ENCODE measurements at places on chromosomes 16 and 17.
A peak's percentile ranks its signal among the peaks of the same experiment; 100 is the strongest.

- no peak for DNase-seq
Measured at GRCh38 chr16:57530522-57531252, 5.7 kb downstream of the CCDC102A start.

- DNase-seq: no peak
Measured at GRCh38 chr16:66970775-66971720, 10.0 kb downstream of the CES3 start.

GRCh38 chr17:28369684-28370034 lies 448 bp downstream of the VTN start:
- no peak for DNase-seq

- no peak for DNase-seq
Measured at GRCh38 chr16:88703486-88704309, 2.5 kb downstream of the RNF166 start.

GRCh38 chr17:71885662-71886061 lies 235.2 kb upstream of the SOX9 start:
- no peak for DNase-seq

DNA sequence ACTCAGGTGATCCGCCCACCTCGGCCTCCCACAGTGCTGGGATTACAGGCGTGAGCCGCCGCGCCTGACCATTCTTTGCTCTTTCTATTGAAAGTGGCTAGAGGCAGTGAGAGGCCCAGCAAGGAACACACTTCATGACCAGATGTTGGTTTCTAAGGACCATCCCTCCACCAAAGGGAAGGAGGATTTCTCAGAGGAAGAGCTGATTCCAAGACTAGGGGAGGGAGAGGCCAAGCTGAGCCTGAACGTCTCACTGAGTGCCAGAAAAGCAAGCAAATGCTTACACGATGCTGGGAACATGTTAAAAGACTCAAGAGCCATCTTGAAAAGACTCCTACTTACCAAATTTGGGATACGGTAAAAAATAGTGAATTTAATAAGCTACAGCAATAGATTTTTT lies 79.2 kb downstream of the MRM3 start:
- no peak for DNase-seq

DNA sequence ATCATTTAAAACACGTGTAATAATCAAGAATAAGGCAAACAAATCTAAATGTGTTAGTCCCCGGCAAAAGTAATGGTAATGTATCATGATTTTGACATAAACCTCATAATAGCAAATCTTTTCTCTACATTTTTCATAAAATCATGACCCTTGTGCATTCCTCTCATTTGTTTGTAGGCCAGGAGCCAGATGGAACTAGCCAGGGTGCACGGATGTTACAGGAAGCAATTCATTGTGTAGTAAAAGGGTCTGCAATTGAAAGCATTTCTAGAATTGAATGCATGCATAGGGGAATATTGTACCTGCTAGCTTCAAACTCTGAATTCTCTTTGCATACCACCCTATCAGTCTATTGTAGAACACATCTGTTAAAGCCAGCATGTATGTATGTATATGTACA lies 66.6 kb downstream of the CNTNAP4 start:
- DNase-seq: no peak

- no peak for DNase-seq
Measured at GRCh38 chr17:57379237-57379894, 123.0 kb downstream of the MSI2 start.

- no peak for DNase-seq
Measured at GRCh38 chr16:11484691-11485258, 101.9 kb downstream of the LITAF start.

GRCh38 chr17:66957951-66958579 lies 6.4 kb upstream of the CACNG4 start:
- DNase-seq: no peak

GRCh38 chr16:79816081-79816497 lies 215.6 kb upstream of the MAF start:
- no peak for DNase-seq

- no peak for DNase-seq
Measured at GRCh38 chr16:54355251-54355650, 68.7 kb upstream of the IRX3 start.

- DNase-seq: peak; percentile 56
Measured at GRCh38 chr16:86836503-86837129, 258.3 kb downstream of the FOXL1 start.

- no peak for DNase-seq
Measured at GRCh38 chr17:80876950-80877728, 114.5 kb upstream of the CHMP6 start.

DNA sequence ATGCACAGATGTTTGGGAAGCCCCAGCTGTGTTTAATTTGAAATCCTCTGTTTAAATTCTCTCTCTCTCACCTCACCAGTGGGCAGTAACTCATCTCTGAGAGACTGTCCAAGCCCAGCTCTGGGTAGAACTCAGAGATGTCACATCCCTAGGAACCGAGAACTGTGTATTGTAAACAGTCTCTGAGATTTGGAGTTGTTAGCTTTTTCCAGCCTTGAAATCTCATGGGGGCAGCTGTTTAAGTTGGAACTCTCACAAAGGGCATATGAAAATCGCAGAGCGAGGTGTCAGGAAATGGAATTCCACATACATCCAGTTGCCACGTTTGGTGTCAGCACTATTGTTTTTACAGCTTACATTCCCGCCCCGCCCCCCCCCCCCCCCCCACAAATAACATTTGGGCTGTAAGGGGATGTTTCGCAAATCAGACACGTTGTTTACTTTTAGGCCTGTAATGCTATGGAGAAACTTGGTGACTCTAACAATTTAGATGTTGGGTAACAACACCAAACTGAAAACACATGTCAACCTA lies 34.3 kb downstream of the VPS35L start:
- peak; percentile 78 for DNase-seq

DNA sequence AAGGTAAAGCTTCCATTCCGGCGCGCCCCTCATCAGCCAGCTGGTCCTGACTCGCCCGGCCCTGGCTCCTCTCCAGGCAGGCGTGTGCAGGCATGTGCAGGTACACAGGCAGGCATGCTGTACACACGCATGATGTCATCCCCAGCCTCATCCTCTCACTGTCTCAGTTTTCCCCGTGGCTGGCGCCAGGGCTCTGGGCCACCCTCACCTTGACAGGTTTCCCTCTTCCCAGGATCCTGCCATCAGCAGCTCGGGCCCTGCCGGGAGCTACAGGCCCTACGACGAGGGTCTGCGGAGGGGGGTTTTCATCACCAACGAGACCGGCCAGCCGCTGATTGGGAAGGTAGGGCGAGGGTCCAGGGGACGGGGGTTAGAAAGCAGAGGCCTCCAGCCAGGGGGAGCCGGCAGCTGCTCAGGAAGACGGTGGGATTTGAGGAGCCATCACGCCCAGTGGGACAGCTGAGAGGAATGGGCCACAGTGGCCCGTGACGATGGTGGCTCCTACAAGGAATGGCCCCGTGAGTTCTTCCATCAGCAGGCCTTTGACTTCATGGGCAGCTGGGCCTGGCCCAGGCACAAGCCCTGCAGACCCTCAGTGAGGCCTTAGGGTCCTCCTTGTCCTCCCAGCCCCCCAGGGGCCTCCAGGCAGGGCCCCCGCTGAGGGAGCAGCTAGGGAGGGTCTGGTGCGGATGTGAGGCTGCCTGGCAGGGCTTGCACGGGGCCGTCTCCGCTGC lies 8.5 kb downstream of the GAA start:
- no peak for DNase-seq

DNA sequence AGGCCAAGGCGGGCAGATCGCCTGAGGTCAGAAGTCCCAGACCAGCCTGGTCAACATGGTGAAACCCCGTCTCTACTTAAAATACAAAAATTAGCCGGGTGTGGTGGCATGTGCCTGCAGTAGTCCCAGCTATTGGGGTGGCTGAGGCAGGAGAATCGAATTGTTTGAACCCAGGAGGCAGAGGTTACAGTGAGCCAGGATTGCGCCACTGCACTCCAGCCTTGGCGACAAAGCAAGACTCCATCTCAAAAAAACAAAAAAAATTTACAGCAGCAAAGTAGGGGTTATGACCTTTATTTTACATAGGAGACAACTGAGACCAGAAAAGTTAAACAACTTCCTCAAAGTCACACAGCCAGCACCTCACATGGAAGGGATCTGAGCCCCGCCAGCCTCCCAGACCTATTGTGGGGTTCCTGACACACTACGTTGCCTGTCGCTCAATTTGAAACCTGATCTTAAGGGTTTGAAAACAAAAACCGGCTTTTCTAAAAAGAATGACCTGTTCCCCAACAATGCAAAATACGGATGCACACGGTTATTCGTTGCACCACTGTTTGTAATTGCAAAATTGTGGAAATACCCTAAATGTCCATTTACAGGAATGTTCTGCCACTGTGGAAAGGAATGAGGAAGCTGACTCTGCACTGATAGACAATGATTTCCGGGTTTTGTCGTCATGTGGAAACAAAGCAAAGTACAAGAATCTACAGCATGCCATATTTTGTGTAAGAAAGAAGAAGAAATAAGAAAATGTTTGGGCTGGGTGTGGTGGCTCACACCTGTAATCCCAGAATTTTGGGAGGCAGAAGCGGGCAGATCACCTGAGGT lies 77.2 kb downstream of the CNGB1 start:
- DNase-seq: peak; percentile 54

DNA sequence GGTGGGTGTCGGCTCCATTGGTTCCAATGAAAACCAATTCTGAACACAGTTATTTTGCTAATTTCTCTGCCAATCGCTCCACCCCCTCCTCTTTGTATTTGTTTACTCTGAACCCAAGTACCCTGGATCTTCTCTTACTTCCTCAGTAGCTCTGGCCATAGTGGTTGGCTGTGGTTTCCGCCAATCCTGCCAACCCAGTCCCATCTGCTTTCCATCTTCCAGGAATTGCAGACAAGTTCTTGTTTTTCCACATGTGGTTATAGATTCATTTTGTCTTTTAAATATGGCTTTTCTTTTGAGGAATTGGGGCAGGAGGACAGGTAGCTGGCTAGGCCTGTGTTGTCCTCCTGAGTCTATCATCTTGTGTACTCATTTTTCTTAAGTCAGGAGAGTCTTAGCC lies 92.0 kb downstream of the CYLD start:
- no peak for DNase-seq

DNA sequence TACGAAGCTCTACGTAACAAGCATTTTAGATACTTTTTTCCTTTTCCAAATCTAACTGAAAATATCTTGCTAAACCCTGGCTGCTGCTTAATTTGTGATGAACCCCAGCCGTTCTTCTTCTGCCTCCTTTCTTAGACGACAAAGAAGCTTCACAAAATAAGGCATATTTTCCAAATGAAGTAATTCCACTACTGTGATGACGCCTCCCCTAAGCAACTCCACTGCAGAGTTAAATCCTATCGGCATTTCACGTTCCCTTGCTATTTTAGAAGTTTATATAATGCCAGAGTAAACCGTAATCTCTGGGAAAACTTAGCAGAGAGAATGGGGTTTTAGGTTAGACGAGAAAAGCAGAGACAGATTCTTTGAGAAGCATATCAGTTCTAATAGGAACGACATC lies 683.1 kb upstream of the SALL1 start:
- DNase-seq: no peak

DNA sequence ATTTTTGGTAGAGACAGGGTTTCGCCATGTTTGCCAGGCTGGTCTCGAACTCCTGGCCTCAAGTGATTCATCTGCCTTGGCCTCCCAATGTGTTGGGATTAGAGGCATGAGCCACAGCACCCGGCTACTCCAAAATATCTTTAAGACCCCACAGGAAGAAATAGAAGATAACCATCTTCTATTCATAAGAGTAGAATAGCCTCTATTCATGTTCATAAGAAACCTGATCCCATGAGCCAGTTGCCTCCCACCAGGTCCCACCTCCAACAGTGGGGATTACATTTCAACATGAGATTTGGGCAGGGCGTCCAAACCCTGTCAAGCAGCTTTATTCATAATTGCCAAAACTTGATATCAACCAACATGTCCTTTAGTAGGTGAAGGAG lies 13.9 kb upstream of the TMC7 start:
- no peak for DNase-seq

GRCh38 chr16:67191995-67192681 lies at the start of gene E2F4:
E2F4 (plus strand) TSS chr16:67192155; CDS start chr16:67192228, 73 bp downstream.
- peak; percentile 80 for DNase-seq

DNA sequence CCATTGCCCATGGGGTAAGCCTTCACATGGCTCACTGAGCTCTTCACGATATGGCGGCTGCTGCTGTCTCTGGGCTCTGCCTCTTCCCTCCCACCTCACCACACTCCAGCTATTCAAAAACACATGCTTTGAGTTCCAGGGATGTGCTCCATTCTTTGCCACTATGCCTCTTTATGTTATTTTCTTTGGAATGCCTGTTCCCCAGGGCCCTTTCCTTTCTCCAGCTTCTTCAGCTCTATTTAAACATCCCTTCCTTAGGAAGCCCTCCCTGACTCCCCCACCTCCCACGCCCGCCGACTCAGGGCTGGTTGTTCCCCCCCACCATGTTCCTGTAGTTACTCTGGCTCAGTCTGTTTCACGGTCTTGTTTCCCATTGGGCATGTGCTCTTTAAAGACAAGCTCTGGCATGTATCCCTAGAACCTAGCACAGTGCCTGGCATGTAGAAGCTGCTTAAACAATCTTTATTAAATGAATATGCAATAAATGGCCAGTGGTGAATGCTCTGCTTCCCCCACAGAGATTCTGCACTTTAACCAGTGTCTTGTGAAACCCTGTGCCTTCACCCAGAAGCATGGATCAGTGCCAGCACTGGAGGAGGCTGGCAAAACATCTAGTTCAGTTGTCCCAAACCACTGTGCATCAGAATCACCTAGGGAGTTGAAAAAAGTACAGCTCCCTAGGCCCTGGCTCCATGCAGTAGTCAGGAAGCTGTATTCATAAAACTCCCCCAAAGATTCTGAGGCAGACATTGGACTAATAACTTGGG lies 6.9 kb downstream of the MYCBPAP start:
- no peak for DNase-seq

DNA sequence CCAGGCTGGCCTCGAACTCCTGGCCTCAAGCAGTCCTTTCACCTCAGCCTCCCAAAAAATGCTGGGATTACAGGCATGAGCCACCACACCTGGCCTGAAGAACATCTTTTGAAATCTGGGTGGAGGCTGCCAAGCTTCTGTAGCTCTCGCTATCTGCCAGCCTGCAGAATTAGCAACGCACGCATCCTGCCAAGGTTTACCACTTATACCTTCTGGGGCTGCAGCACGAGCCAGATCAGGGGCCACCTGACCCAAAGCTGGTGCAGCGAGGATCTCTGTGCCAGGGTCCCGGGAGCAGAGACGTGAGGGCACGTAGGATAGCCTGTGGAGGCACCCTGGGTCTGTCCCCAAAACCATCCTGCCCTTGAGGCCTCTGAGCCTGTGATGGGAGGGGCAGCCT lies 22.2 kb downstream of the SLC38A8 start:
- no peak for DNase-seq

DNA sequence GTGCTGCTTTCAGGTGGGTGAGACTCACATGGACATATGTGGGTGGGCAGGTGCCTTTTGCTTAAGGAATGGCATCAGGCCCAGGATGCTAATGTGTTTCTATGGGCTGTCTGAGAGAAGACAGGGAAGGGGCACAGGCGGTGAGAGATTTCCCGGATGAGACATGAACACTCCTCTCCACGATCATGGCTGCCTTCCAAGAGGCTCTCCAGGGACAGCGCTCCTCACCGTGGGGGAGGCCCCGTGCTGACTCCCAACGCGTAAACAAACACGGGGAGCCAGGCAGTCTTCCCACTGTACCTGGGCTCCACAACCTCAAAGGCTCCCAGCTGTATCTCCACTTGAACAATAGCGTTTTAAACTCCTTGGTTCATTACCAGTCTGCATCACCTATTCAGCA lies 42.8 kb downstream of the CDK5R1 start:
- no peak for DNase-seq
